ENCODE measurements at places on chromosomes 11 and 22.

DNA sequence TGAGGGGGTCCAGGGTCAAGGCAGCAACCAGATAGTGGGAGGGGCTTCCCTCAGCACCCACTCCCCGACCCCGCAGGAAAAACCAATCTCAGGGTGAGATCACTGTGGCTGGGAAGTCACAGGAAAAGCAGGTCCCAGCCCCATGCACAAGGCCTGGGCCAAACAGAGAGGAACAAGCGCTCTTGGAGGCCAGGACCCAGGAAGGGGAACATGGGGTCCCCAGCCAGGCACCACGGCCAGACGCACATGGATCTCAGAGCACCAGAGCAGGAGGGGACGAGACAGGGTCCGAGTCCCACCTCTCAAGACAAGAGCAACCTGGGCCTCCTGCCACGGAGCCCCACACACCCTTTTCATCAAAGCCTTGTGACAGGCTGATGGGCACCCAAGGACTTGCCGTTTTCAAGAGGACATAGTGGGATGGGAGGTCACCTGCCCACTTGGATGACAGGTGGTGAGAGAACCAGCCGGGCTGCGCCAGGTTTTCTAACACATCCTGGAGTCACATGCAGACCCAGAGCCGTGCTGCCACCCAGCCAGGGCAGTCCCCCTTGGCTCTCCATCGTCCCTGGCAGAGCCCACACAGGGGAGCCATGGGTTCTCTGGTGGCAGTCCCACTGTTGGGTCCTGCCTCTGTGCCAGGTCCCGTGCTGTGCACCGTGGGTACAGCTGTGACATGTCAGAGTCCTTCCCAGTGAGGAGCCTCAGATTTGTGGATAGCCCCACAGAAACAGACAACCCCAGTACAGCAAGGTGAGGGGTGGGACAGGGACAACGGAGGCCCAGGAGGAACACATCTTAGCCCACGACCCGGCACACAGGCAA lies 13.2 kb downstream of the POLR3H start:
- DNase-seq, result no peak

- DNase-seq, result no peak
These were observed 64.0 kb downstream of the BRD1 start for GRCh38 chr22:49763696-49764095.

DNA sequence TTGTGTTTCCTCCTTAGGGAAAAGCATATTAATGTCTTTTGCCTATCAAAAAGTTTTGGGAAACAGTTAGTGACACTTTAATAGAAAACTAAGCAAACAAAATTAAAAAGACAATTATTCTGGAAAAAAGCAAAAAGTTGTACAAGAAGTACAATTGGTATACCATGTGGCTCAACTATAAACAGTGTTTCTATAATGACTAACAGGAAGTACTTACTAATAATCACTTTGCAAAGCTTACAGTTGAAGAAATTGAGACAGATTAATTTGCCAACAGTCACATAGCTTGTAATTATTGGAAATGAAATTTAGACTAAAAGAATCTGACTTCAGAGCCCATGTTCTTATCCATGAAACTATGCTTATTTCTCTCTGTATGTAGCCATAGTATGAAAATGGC lies 24.7 kb downstream of the PPME1 start:
- no peak for DNase-seq

DNA sequence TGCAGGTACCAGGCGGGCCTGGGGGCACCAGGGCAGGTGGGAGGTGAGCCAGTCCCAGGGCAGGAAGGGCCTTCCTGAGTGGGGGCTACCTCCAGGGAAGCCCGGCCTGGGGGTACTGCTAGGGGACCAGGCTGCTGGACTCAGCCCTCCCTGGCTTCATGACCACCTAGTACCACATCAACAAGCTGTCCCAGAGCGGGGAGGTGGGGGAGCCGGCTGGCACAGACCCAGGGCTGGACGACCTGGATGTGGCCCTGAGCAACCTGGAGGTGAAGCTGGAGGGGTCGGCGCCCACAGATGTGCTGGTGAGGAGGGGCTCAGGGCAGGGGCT lies 6.7 kb downstream of the TRPT1 start:
- no peak for DNase-seq

DNA sequence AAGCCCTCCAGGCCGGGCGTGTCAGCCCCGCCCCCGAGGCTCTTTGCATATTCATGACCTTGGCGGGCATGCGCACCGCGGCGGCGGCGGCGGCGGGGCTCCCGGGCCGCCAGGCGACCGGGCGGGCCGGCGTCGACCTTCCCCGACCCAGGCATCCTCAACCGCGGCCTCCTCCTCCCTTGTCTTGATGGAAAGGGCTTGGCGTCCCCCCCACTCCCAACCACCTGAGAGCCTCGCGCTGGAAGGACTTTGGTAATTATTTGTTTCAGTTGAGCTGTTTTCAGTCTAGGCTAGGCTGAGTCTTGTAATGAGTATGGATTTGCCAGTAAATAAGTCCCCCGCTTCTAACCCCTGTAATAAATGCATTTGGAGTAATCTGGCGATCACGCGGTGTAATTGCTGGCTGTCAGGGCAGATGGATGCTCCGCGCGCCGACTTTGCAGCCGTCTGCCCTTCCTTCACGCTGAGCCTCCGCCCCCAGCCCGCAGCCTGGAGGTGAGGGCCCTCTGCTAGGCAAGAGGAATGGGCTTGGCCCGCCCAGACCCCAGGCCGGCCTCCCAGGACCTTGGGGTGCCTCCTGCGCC lies 25.2 kb downstream of the FLRT1 start:
- DNase-seq, result peak; percentile 45

DNA sequence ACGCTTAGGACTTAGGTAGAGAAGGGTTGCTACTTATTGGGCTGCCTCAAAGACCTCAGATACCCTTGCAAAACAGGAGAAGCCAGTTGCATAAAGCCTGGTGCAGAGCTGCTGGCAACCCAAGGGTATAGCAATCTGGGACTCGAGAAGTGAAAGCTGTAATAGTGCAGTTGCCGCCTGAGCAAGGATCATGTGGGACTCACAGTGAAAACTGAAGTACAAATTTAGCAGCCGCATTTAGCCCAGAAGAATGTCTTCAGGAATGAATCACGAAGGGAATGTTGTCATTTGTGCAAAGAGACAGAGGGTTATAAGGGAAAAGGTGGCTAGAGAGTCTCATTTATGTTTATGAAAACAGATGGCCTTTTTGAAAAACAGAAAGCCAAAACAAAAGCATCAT lies 267.2 kb downstream of the TENM4 start:
- no peak for DNase-seq

DNA sequence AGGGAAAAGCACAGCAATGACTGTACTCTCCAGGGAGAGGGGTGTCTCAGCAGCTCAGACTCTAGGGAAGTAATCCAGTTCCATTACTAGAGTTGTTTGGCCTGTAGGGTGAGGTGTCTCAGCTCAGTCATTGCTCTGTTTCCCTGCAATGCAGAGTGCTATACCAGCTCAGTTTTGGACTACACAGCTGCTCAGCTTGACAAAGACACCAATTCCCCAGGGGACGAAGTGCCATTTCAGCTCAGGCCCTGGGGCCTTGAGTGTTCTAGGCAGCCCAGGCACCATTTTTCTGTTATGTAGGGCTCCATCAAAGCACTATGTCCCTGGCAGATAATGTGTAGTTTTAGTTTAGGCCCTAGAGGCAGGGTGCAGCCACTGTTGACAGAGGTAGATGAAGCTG lies 18.2 kb downstream of the CALCB start:
- DNase-seq, result no peak

GRCh38 chr11:75706260-75706729 lies 11.3 kb upstream of the MOGAT2 start:
- DNase-seq, result peak; percentile 57

- DNase-seq, result peak; percentile 92
These were observed at the start of gene UPK2 for GRCh38 chr11:118956094-118956846. Gene UPK2 (plus strand): TSS chr11:118956298. CDS start chr11:118956351, 53 bp downstream.

GRCh38 chr11:86211619-86212018 lies 32.9 kb upstream of the EED start:
- no peak for DNase-seq

DNA sequence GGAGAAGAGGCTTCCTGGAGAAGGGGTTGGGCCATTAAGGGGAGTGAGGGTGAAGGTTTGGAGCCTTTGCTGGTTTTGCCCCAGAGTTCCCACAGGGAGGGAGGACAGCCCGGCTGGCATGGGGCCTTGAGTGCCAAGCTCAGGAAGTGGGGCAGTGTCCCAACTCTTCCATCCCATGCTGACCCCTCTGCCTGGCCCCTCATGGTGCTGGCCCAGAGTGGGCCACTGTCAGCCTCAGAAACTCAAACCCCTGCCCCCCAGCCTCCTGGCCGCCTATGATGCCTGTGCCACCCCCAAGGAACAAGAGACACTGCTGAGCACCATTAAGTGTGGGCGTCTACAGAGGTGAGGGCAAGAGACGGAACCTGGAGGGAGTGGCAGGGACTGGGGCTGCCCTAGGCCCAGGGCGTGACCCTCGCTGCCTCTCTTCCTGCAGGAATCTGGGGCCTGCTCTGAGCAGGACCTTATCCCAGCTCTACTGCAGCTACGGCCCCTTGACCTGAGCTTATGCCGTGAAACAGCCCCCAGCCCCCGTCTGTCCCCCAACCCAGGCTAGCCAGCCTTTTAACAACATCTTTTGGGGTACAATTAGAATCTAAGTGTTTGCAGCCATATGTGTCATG lies 5.4 kb downstream of the MUS81 start:
- DNase-seq, result no peak

GRCh38 chr22:27440304-27440865 lies 361.2 kb downstream of the MN1 start:
- DNase-seq, result no peak

DNA sequence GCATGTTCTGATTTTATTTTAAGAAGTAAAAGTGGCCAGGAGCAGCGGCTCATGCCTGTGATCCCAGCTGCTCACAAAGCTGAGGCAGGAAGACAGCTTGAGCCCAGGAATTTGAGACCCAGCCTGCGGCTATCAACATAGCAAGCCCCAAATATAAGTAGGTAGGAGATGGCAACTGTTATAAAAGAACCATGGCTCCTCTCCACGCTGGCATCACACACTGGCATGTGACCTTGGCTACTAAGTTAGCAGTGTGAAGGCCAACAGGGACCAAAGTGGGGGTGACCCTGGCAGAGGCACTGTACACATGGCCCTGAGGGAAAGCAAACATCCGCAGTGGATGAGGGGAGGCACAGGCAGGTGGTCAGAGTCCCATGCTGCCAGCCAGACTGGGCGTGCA lies 33.0 kb downstream of the TPST2 start:
- no peak for DNase-seq

GRCh38 chr22:30782613-30783012 lies 87.9 kb downstream of the OSBP2 start:
- DNase-seq, result no peak

- DNase-seq, result no peak
These were observed 86.4 kb downstream of the CDKN1C start for GRCh38 chr11:2798951-2799761.

GRCh38 chr11:2864901-2865300 lies 20.7 kb downstream of the CDKN1C start:
- no peak for DNase-seq

- no peak for DNase-seq
These were observed 32.2 kb downstream of the PARVA start for GRCh38 chr11:12409621-12410005.

GRCh38 chr11:44725016-44725685 lies 1.6 kb upstream of the TSPAN18 start:
- DNase-seq, result no peak

DNA sequence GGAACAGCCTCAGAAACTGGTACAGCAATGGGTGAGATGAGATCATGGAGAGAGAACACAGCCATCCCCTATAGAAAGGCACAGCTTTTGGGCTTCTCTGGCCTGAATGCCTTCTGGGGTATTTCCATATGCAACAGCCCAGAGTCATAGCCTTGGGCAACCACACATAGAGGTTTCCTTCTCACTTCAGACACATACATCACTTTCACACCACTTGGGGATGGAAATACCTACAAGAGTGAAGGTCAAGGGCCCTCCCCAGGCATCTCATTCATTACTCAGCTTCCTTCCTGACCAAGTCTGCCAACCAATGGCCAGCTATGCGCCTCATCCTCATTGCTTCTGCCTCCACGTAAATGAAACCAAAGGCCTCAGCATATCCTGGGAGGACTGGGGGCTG lies 17.7 kb upstream of the OLFML1 start:
- no peak for DNase-seq

- no peak for DNase-seq
These were observed 26.3 kb upstream of the PHF21B start for GRCh38 chr22:45036154-45036553.

- DNase-seq, result no peak
These were observed 17.9 kb downstream of the CD5 start for GRCh38 chr11:61120099-61120705.

DNA sequence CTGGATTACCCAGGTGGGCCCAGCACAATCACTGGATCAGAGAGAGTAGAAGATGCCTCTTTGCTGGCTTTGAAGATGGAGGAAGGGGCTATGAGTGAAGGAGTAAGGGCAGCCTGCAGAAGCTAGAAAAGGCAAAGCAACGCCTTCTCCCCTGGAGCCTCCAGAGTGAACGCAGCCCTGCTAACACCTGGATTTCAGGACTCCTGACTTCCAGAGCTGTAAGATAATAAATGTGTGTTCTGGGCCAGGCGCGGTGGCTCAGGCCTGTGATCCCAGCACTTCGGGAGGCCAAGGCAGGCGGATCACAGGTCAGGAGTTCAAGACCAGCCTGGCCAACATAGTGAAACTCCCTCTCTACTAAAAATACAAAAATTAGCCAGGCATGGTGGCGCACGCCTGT lies 102.4 kb downstream of the MORC2 start:
- DNase-seq, result no peak

- DNase-seq, result no peak
These were observed 669.1 kb downstream of the NTM start for GRCh38 chr11:132039521-132039920.

- no peak for DNase-seq
These were observed 33.2 kb downstream of the OR2AG2 start for GRCh38 chr11:6738590-6738989.

DNA sequence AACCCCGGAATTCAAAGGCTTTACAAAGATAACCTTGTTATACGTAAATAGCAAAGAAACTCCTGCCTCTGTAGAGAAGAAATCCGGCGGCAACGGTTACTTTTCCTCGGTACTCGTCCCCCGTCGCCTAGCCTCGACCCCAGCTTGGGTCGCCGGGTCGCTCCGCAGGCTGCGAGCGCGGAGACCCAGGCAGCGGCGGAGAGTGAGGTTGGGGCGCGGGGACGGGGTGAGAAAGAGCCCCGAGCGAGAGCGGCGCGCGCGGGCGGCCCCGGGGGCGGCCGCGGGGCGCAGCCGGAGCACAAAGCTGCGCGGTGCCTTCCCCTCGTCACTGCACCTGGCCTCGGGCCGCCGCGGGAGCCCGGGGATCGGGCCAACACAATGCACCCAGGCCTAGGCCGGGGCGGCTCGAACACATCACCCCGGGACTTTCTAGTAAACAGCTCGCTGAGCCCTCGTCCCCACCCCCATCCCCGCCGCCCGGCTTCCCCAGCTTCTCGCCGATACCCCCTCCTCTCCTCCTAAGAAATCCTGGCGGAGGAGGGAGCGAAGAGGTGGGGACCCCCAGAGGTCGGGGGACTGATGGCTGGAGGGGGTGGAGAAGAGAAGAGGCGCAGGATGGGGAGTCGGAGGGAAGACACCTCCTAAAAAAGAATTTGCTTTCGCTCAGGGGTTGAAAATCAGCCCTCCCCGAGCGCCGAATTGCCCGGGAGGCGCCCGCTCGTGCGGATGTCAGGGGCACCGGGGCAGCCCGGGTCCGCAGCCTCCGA lies 845 bp downstream of the MPPED2 start:
- DNase-seq, result no peak
